Breast epithelium (tissue), 4 donors: ENCODE measurements at places on chromosomes 12 and 14.

DNA sequence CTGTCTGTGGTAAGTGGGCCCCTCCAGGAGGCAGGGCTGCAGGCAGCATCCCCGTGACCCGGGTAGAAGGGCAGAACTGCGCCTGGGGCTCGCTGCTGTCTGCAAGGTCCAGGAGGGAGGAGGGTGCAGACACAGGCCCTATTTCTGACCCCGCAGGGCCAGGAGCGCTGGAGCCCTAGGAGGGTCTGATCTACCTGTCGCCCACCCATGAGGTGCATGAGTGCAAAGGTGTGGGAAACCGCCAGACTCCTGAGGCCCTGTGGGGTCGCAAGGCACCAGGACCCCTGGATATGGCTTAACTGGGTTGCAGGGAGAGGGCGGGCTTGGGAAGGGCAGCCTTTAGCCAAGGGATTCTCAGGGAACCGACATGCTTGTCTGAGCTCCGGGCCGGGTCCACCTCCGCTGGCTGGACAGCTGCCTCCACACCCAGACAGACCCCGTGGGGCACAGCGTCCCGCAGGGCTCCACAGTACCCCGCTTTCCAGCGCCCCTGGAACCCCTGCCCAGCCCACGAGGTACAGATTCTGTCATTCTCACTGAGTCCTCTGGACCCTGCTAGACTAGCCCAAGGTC is 72.9 kb upstream of the TSPAN11 start:
- DNase-seq, result no peak

- no peak for DNase-seq
Measured at GRCh38 chr14:102415671-102416070, 52.9 kb downstream of the TECPR2 start.

GRCh38 chr14:73884438-73885190 is 2.0 kb upstream of the ZNF410 start:
- no peak for DNase-seq

DNA sequence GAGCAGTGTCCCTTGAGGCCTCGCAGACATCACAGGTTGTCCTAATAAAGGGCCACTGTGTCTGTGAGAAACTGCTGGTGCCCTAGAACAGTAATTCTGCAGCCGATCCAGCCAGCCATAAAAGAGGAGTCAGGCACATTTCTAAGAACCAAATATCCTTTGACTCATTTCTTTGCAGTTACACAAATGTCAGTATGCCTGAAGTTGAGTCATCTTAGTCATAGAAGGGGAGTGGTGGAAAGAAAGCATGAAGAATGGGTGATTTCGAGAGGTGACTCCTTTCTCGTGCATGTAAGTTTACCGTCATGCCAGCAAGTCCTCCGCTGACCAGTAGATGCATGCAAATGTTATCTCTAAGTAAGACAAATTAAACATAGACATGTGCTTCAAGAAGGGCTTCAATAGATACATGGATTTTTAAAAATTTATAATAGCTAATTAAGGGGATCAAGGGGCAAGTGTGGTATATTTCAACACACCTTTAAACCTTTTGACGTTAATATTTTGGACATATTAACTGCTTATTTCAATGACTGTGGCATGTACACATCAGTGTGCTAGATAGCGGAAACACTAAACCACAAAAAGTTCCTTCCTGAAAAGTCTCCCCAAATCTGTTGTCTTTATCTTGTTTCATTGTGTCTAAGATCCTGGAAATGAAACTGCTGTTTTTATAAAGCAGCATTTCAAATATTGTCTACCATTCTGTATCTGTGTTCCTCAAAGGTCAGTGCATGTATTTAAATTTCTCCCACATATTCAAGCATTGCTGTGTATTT is 497.4 kb downstream of the NPAS3 start:
- no peak for DNase-seq

DNA sequence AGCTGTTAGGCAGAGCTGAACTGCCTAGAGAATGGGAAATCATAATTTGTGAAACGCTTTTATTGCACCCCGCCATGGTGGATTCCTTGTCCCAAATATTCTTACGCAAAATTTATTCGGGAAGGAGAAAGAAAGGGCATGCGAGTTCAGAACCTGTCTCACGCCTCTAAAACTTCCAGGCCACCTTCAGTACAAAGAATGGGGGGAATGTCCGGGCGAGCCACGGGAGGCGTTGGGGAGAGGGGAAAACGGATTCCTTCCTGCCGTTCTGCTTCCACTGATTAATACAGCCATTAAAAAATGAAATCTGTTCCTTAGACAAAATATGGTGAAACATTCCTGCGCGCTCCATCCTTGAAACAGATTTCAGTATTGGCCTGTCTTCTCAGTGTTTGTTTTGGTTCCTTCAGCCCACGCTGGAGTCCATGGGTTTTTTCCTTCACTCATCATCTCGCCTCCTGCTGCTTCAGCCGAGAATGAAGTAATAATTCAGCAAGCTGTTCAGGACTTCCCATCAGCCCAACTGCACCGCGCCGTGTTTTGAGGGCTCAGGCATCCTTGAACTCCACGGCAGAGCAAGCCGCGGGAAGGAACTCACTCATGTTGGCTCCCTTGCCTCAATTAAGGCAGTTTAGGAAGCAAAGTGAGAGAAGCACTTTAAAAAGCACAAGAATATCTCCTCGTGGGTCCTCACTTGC is 47.7 kb upstream of the CDKN3 start:
- no peak for DNase-seq

DNA sequence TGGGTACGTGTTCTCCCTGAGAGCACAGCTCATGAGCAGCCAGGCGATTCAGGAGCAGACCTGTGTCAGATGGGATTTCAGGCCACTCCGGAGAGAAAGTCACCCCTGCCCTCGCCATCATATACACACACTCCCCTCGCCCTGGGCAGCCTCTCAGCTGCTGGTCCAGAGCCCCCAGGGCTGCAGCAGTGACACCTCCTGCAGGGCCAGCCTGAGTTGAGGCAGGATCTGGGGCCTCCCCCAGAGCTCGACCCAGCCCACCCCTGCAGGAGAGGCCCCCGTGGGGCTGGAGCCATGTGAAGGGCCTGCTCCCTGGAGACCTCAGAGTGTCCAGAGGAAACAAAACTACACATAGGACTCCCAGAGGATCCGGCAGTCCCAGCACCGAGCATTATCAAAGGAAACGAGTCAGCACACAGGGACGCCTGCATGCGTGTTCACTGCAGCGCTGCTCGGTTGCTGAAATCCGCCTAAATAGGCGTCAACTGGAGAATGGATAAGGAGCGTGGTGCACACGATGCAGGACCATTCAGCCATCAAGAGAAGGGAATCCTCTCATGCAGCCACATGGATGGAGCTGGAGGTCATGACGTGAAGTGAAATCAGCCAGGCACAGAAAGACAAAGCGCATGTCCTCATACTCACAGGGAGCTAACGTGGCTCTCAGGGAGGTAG is 104.0 kb downstream of the TNFAIP2 start:
- no peak for DNase-seq
